ENCODE measurements at places on chromosomes 6 and 20. TPM values are rescaled to one million over a fixed set of nuclear protein-coding genes. Genes with fewer than 3 reads are reported as not detected.

PI16 gene
- 7.3 TPM for polyA plus RNA-seq

- no peaks in the 10 kb centered on the region for H3K4me1 ChIP-seq
- no peaks in the 10 kb centered on the region for H3K27me3 ChIP-seq
- no peak overlapping the region for H3K27ac ChIP-seq
- H3K4me3 ChIP-seq, result no peak overlapping the region
- H3K36me3 ChIP-seq, result no peaks in the 10 kb centered on the region
Measured at GRCh38 chr6:155994086-155994485, 538.4 kb upstream of the NOX3 start.

DNA sequence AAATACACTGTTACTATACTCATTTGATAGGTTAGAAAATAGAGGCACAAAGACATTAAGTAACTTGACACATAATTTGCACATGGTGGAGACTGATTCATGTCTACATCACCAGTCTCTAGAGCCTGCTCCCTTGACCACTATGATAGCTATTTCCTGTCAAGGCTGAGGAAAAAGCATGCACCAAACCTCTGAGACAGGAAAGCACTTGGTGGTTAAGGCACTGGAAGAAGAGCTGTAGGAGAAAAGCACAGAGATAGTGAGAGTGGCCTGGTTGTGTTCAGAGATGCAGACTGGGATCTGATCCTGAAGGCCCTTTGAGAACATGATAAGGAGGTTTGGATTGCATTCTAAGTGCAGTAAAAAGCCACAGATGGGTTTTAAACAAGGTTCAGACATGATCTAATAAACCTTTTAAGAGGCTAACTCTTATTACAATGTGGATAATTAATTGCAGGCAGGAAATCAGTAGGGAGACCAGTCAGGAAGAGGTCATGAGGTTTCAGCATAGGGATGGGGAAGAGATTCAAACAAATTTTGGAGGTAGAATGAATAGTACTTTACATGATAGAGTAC lies 168.9 kb downstream of the PHF3 start:
- no peaks in the 10 kb centered on the region for H3K27me3 ChIP-seq
- H3K36me3 ChIP-seq, result no peaks in the 10 kb centered on the region
- DNase-seq, result no peak
- H3K4me1 ChIP-seq, result peaks cover 34% of the 10 kb centered on the region

GRCh38 chr6:56655996-56656395 lies 13.3 kb upstream of the DST start:
- no peak for DNase-seq
- H3K36me3 ChIP-seq, result no peaks in the 10 kb centered on the region
- peaks cover 9% of the 10 kb centered on the region for H3K4me1 ChIP-seq

- no peaks in the 10 kb centered on the region for H3K36me3 ChIP-seq
- no peak overlapping the region for H3K4me3 ChIP-seq
- DNase-seq, result no peak
- H3K27ac ChIP-seq, result no peak overlapping the region
- H3K27me3 ChIP-seq, result no peaks in the 10 kb centered on the region
- H3K4me1 ChIP-seq, result no peaks in the 10 kb centered on the region
Measured at GRCh38 chr6:36169023-36170007, 27.2 kb upstream of the BRPF3 start.

BANF2 gene
- polyA plus RNA-seq, result 0.59 TPM

DNA sequence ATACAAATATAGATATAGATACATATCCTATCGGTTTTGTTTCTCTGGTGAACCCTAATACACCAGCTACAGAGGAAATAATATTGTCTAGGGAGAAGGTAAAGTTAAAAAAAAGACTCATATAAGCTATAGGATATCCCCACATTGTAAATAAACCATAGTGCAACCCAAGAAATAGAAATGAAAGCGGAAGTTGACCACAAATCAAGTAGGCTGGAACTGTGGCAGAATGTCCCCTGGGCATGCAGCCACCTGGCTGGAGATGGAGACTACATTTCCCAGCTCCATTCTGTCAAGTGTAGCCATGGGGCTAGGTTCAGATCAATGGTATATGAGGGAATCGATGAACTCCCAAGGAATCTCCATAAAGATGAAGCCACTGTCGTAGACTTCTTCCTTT lies 70.1 kb upstream of the RPS6KA2 start:
- H3K4me3 ChIP-seq, result no peak overlapping the region
- no peak for DNase-seq
- no peaks in the 10 kb centered on the region for H3K36me3 ChIP-seq
- no peaks in the 10 kb centered on the region for H3K4me1 ChIP-seq

DNA sequence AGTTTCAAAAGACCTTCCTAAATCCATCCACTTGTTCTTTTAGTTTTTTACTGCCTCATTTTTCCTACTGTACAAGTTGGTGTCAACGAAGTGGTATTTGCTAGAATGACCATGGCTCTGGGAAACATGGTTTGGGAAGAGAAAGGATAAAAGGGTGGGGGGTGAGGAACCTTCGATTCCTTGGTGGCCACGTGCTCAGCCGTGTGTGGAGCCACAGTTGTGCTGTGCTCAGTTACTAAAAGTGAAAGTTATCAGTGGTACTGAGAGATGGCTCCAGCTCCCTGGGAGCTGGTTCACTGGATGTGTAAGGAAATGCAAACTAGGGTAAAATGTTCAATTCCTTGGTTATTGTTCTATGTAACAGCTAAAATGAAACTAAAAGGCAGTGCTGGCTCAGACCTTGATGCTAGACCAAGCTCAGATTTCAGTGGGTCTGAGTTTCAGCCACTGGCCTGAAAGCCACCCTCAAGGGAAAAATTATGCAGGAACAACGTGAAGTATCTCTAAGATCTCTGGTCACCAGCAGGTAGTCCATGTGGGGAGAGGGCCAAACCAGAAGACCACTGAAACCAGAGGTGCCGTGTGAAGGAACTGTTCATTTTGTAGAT lies 7.4 kb upstream of the SLC22A2 start:
- H3K27me3 ChIP-seq, result no peaks in the 10 kb centered on the region
- no peaks in the 10 kb centered on the region for H3K4me1 ChIP-seq
- no peaks in the 10 kb centered on the region for H3K36me3 ChIP-seq
- DNase-seq, result no peak
- no peak overlapping the region for H3K27ac ChIP-seq

GSTA3 gene
- not detected for polyA plus RNA-seq

KLHDC3 gene
- polyA plus RNA-seq, result 48.8 TPM
